Fibroblast of villous mesenchyme (primary cell): ENCODE measurements at places on chromosomes 1 and 21.

- no peak for DNase-seq
Measured at GRCh38 chr1:10525208-10525607, 50.5 kb downstream of the PEX14 start.

GRCh38 chr1:55284856-55285255 is 69.7 kb upstream of the USP24 start:
- peak; percentile 65 for DNase-seq

- DNase-seq, result no peak
Measured at GRCh38 chr1:180144659-180145357, 9.9 kb upstream of the QSOX1 start.

DNA sequence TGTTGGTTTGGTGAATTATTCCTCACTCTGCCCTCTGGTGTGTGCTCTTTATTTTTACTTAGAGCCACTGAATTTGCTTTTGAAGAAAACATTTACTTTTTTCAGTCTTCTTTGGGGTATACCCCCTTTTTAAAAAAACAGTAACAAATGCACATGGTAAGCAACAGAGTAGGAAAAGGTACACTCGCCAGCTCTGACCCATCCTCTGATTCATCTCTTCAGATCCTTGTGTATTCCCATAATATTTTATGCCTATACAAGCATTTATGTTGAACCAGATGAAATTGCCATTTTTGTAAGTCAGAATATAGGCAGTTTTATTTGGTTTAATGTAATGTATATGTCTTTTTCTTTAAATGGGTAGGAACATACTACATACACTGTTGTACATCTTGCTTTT is 28.3 kb downstream of the TTC3 start:
- no peak for DNase-seq

DNA sequence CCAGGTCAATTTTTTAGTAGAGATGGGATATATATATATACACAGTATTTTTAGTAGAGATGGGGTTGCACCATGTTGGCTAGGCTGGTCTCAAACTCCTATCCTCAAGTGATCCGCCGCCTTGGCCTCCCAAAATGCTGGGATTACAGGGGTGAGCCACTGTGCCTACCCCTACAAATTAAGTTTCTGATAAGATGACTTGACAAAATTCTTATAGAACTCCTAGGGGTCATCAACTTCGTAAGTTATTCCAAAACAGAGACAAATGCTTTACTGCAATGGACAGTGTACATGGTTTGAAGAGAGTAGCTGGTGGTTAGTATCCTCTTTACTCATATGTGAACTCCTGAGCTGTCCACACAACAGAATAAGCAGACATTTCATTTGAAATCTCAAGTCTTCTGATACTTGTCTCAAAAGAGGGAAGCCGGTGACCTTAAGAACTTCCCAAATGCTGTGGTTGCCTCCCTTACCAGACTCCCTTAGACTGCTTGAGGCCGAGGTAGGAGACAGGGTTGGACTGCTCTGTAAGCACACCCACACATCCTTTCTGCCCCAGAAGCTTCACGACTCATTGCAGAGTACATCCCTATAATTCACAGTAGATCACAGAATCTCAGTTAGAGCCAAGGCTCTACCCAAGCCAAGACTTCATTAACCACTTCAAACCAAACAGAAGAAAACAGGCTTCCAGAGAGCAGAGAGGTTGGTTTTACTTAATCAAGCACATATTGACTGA is 244.1 kb upstream of the IRF2BP2 start:
- DNase-seq, result no peak

DNA sequence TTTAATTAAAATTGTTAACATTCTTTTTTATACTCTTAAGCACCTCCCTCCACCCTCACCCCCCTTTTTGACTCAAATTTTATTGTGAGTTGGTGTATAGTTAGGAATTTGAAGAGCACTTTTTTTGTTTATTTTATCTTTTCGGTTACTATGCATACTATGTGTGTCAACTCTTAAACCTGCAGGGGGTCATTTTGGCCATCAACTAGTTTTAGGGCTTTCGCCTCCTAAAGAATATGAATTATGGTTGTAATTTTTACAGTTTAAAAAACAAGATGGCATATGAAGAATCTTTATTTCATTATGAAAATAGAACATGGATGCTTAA is 9.7 kb downstream of the BACH1 start:
- no peak for DNase-seq

DNA sequence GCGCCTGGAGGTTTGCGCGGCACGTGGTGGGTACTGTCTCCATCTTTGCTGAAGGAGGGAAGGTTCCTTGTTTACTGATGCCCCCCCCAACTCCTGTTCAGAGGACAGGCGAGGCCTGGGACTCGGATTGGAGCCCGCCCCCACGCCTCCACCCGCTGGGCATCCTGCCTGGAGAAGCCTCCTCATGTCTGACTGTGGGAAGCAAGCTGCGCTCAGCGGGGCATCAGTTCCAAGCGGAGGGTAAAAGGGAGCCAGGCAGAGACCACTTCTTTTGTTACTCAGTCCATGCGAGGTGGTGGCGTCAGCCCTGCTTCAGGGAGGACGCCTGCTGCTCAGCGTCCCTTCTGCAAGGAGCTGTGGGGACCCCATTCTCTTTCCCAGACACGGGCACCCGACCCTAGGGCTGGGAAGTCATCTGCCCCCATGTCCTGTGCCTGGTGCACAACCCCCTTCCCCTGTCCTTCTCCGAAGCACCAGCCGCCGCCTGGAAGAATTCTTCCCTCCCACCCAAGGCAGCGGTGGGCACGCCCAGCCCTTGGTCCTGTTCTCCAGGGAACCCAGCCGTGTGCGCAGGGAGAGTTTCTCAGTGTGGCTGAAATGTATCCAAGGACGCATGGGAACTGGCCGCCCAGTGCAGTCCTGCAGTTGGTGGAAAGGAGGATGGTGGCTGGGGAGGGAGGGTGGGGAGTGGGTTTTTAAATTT is 414.0 kb downstream of the CAMTA1 start:
- no peak for DNase-seq

DNA sequence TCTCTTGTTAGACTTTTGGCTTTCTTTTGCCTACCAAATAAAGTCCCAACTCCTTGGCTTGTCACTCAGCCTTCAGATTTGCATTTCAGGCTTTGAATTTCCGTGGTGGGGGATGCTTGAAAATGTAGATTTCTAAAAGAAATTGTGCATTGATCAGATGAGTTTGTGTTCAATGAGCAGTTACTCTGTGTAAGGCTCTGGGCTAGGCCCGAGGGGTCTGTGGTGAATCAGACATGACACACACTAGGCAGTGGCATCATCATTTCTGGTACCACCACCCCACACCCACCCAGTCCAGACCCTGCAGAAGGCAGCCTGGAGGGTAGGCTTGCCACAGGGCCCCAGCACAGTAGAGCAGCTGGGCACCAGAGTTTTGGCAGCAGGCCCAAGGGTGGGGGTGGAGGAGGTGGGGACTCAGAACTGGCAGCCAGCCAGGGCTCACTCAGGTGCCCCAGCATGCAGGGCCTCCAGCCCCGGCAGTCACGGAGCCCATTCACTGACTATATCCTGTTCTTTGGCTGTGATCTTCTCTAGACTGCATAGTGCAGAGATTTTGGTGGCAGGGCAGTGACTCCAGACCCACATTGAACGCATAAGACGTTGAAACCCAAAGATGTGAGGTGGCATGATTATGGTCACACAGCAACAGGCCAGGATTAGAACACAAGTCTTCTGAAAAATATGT is 97.2 kb upstream of the ARTN start:
- DNase-seq, result no peak

DNA sequence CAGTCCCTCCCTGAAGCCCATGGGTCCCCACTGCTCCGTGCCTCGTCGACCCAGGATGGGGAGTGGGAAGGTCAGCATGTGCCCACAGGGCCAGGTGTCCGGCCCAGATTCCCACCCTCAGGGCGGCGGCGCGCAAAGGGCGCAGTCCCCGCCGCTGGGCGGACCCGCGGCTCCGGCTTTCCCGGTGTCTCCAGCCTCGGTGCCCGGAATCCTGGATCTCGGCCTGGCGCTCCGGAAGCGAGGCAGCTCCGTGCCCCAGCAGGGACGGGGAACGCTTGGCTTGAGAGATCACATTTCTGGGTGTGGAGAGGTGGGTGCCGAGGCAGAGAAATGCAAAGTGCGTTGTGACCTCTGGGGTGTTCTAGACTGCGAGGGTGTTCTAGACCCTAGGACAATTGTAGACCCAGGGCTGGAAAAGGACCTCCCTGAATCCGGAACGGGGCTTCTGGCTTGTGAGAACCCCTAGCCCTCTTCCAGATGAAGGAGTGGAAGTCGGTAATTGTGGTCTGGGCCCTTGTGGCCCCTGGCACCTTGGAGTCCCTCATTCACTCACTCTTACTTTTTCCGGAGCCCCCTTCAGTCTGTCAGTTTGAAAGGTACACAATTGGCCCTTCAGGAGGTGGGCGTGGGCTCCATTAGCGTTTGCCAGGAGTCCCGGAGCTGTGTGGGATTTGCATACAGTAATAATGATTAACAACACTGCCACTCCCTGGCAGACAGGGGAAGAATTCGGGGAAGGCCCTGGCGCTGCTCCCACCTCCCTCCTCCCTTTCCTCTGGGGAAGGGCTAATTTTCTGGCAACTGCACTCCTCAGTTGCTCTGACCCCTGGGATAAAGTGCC is 1.6 kb upstream of the KCND3 start:
- peak; percentile 12 for DNase-seq

DNA sequence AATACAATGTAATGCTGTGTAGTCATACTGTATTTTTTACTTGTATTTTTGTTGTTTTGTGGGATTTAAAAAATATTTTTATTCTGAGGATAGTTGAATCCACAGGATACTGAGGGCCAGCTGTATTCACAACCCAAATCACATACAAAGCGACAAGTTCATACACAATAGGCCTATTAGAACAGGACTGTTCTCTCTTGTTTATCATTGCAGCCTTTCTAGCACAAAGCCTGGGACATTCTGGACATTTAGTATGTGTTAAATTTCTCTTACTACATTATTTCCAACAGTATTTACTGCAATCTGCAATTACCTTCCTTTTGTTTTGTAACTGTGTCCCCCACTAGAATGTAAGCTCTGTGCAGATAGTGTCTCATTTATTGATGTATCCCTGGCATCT is 65.4 kb downstream of the SLC35A3 start:
- DNase-seq, result no peak

DNA sequence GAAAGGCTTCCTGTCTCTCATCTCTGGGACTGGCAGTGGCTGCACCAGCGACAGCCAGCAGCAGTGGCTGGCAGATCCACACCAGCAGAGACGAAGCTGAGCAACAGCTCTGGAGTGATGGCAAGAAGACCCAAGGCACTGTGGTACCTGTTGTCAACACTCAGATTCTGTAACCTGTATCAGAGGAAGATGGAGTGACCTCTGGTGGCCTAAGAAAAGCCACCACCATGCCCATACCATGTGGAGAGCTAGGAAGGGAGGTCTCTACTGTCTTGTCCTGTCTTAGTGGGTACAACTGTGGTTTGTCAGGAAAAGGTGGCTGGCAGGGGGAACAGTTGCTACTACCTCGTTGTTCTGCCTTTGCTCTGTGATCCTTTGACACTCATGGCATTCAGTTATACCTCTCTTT is 22.5 kb upstream of the RHBDL2 start:
- DNase-seq, result no peak

DNA sequence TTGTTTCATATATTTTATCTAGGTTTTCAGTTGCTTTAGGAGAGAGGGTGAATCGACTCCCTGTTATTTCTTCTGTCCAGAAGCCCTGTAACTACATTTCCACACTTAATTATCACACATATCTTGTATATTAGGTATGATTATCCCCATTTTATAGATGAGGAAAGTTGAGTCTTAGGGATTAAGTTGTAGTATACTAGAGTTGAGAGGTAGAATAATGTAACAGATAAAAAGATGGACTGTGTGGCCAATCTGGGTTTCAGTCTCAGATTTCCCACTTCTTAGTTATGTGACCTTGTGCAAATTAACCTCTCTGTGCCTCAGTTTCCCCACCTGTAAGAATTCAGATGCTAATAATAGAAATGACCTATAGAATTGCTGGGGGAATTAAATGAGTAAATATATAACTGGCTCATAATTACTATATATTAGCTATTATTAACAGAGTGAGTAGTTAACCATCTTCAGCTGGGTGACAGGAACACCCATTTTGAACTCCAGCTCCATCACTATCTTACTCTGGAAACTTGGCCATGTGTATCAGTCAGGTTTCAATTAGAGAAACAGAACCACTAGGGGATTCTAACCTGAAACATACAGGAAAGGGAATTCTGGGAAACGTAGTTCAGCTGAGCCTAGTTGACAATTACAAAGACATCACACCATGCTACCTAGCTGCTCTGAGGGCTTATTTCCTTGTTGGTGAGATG is 20.4 kb upstream of the FOXO6 start:
- no peak for DNase-seq

DNA sequence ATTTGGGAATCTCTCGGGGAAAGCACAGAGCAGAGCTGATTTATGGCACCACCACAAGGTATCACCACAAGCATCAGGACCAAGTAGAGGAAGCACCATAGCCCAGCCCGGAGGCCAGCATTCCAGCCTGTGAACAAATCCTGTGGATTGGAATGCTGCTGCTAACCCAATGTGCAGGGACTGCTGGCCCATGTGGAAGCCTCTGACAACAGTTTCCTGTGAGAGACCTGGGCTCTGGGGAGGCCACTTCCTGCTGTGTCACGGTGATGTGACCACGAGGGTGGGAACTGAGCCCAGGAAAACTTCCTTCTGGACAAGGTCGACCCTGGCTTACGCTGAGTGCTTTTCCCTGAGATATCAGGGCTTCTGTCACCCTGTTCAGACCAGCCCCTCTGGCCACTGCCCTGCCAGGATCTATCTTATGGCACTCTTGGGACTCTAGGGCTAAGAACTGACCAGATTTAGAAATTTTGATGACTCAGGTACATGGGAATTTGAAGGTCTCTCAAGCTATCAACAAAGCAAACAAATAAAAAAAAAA is 88.3 kb upstream of the NGF start:
- peak; percentile 74 for DNase-seq

DNA sequence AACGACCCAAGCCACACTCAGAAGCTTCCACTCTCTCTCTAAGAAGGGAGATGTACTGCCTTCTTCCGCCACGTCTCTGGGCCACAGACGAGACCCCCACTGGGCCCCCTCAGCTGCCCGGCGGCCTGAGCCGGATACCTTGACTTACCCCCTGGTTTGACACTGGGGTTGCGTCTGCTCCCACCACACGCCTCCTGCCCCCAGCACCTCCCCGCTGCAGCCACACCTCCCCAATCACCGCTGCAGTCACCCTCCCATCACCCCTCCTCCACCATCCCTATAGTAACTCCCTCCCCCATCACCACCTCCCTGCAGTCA is 10.7 kb downstream of the PANK4 start:
- DNase-seq, result no peak

DNA sequence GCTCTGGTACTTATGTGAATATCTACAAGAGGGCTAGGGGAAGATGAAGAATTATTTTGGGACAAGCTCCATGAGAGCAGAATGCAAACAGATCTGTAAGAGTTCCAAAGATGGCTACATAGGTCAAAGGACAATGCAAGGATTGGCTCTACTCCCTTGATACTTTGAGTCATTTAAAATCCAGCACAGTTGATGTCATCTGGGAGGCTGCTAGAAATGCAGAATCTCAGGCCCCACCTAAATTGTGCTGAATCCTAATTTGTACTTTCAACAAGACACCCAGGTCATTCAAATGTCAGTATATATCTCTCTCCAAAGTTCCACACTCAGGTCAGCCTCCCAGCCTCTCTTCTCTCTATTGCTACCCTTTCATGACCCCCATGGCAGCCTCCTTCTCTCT is 23.7 kb upstream of the TADA1 start:
- no peak for DNase-seq
